ENCODE measurements at places on chromosomes 6 and 20.

- no peak for DNase-seq
Observed at GRCh38 chr20:1434571-1435336, 31.9 kb downstream of the NSFL1C start.

DNA sequence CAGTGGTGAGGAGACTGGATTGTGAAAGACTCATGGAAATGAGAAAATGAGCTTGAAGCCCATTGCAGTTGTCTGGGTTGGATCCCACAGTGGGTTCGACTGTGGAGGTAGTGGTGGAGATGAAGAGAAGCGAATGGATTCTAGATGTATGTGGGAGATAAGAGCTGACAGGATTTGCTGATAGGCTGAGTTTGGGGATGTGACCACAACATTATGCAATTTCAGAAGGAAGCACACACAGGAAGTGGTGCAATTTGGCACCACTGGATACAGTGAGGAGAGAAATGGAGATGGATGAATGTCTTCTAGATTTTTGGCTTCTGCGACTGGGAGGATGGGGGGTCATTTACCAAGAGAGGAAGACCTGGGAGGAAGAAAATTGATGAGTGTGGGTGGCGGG, 64.4 kb upstream of the MAFB start:
- DNase-seq, result no peak

DNA sequence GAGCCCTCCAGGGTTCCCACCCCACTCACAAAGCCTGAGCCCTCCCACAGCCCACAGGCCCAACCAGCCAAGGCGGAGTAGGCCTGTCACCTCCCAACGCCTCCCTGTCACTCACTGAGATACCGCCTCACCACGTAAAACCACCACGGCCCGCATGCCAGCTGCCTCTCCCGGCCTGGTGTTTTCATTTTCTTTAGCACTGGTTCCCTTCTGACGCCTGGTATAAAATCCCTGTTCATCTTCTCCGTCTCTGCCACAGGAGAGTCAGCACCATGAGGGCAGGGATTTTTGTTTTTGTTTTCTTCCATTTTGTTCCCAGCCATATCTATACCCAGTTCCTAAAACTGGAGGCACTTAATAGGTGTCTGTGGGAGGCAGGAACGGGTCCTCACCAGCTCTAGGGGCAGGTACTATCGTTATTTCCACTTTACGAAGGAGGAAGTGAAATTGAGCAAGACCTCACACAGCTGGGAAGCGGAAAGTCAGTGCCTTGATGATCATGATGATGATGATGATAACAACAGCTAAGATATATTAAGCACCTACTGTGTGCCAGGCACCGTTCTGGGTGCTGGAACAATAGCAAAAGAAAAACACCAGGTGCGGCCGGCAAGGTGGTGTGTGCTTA, 58.6 kb downstream of the SNAI1 start:
- no peak for DNase-seq

GRCh38 chr20:37316116-37316774, 26.8 kb downstream of the MANBAL start:
- no peak for DNase-seq

DNA sequence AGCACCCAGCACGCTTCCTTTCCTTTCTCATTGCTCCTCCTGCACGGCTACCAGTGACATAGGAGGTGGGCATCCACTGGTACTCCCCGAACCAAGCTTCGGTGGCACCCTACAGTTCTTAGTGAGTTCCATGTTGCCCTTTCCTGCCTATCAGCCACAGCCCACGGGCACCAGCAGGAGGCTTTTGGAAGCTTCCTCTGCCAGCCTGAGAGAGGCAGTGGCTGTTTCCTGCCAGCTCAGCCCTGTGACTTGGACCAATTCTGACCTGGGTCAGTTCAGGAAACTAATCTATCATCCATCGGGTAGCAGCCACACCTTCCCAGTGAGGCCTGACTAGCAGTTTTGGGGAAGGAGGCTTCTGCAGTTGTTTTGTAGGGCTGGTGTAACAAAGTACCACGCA, 176.4 kb upstream of the UST start:
- DNase-seq, result no peak

DNA sequence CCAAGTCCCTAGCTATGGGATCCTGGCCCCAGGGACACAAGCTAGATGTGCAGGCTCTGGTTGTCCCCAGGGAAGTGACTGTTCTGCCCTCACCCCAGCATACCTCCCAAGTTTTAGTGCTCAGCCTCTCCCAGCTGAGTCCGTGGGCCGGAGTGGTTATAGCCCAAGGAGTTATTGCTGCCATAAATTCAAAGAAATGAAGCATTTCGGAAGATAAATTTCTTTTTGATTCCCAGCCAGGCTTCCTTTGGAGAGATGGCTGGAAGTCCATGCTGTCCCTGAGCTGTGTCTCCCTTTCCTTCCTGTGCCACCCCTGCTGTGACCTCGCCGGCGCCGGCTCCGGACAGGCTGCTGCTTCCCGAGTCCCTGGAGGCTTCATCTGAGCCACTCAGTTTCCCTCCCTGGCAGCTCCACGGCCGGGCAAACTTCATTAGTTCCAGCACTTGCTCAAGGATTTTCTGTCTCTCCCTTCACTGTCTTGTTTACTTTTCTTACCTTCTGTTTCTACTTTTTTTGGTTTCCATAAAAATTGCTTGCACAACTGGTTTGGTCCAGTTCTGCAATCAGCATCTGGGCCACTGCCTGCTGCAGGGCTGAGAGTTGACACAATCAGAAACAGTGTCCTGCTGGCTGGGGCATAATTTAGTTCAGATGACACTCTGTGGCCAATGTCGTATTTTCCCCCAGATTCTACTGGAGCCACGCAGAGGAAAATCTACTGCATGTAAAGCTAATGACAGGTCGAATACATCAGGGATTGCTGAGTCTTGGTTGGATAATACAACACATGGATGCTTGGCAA, 225.5 kb downstream of the SYNDIG1 start:
- DNase-seq, result no peak

- no peak for DNase-seq
Observed at GRCh38 chr6:167058261-167058660, 59.1 kb downstream of the CEP43 start.

GRCh38 chr6:106475284-106475683, 114.8 kb downstream of the CRYBG1 start:
- DNase-seq, result no peak

DNA sequence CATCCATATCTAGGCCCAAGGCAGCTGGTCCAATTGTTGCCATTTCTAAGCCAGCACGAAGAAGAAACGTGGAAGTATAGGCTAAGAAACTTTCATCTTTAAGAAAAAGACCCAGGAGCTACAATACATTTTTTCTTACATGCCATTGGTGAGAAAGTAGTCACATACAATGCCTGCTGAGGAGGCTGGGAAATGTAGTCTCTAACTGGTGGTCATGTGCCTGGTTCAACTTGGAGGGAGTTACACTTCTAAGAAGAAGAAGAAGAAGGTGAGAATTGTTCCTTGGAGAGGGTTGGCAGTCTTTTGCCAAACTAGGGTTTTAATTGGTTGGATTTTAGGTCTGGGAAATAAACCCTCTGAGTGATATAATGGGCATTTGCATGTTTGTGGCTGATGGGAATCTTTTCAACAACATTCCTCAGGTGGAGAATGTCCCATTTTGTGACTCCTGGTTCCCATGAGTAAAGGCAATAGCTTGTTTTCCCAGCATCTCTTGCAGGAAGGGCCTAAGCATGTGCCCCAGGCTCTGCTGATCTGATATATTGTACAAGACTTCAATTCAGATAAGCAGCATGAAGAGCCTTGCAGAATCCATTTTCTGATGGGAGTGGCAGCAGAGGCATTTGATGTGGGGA, 47.0 kb upstream of the PREP start:
- DNase-seq, result no peak

DNA sequence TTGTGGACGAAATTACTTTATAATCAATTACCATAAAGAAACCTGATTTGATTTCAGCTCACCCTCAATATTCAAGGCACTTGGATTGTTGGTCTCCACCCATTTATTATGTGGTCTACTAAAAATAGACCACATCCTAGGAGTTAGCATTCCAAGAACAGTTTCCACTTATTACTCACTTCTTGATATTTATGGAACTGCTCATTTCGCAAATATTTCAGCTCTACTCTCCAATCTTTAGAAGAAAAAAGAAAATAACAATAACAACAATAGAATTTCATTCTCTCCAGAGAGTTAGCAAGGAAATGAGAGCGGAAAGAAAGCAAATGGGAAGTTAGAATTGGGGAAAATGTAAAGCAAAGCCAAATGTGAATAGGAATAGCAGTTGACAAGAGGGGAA, 26.2 kb upstream of the HDAC2 start:
- no peak for DNase-seq

- DNase-seq, result no peak
Observed at GRCh38 chr20:25057234-25058050, 497 bp downstream of the ACSS1 start.

DNA sequence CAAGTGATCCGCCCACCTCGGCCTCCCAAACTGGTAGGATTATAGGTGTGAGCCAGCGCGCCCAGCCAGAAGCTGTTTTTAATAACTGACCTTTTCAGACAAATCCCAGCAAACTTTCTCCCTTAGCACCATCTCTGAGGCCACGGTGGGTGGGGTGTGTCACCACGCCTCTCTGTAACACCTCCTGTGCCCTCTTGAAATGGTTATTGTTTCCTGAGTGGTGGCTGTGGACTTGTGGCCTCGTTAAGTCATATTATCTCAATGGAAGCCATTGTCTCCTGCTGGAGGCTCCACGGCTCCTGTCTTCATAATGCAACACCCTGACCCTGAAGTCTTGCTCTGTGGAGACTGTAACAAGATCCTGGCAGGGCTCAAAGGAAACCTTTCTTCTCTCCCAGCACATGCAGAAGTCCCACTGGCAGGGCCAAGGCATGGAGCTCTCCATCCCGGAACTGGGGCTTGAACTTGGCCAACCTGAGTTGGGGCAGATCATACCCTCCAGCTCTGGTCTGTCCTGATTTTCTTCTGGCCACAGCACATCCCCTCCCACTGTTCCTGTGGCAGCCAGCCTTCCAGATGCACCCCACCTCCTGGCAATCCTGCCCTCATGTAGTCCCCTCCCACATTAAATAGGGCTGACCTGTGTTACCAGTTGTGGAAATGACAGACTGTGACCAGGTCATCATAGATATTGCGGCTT, 81.1 kb downstream of the SNX5 start:
- no peak for DNase-seq

DNA sequence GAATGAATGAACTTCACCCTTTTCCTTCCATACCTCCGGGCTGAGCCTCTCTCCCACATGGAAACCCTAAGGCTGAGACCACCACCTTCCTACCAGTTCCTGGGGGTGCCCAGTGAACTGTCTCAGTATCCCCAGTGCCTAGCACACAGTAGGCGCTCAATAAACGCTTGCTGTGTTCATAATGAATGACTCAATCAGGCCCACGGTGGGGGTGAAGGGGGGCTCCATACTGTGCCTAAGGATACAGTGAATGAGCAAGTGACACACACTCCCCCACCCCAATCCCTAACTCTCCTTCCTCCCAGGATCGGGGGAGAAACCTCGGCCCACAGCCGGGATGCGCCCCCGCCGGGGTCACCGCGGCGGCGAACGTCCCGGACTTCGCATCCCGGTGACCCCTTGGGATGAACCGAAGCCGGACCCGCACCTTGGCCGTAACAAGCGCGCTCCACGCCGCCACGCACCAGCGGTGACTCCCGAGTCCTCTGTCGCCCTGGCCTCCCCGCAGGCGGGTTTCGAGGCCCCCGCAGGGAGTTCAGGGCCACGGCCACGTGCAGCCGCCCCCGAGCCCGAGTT, 592 bp downstream of the KCNG1 start:
- no peak for DNase-seq

GRCh38 chr6:34248198-34248726, 544 bp downstream of the SMIM29 start:
- DNase-seq, result no peak

GRCh38 chr20:33810259-33810658, 889 bp upstream of the CHMP4B start:
- no peak for DNase-seq

DNA sequence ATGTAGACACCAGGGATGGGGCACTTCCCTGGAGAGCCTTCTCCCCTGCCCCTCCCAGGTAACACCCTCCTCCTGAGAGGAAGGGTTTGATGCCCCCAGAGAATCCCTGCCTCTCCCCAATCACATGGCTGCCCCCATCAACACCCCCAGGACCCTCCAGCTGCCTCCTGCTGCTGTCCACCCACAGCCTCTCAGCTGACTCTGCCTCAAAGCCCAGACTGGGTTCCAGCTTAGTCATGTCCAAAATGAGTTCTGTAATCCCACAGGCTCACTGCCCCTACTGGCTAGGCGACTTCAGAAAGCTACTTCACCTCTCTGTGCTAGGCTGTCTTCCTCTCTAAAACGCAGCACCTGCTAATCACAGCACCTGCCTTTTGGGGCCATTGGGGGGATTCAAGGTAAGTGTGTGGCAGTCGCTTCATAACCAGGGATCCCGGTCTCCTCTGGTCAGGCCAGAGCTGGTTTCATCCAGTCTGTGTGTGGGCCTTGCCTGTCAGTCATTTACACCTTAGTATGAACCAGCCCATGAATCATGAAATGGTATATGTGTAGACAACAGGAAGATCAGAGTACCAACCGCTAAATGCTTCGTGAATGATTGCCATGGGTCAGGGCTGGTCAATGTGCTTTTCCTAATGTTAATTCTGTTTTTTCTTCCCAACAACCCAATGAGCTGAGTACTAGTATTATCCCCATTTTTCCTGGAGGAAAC, 40.4 kb downstream of the TFEB start:
- DNase-seq, result no peak

DNA sequence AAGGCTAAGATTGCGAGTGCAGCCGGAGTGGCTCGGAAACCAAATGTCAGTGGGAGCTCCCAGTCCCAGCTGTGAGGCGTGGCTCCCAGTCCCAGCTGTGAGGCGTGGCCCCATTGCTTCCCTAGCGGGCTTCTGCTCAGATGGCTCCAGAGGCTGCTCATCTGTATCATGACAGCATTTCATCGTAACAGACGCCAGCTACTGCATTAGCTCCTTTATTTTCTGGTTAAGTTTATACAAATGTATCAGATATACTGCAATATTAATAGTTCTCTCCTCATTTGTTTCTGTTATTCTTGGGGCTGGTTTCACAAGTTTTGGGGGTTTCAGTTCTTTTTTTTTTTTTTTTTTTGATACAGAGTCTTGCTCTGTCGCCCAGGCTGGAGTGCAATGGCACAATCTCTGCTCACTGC, 34.7 kb upstream of the TBXT start:
- no peak for DNase-seq

DNA sequence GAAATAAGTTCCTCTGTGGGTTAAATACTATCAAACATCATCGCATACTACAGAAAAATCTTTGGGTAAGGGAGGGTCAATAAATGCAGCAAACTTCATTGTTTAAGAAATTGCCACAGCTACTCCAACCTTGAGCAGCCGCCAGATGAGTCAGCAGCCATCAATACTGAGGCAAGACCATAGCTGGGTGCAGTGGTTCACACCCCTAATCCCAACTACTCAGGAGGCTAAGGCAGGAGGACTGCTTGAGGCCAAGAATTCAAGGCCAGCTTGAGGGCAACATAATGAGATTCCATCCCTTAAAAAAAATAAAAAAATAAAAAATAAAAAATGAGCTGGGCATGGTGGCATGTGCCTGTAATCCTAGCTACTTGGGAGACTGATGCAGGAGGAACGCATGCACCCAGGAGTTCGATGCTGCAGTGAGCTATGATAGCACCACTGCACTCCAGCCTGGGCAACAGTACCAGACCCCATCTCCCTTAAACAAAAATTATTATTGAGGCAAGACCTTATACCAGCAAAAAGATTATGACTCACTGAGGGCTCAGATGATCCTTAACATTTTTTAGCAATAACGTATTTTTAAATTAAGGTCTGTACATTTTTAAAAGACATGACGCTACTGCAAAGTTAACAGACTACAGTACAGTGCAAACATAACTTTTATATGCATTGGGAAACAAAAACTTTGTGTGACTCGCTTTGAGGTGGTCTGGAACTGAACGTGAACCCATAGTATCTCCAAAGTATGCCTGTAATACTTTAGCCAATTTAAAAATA, 8.8 kb downstream of the SRPK1 start:
- DNase-seq, result no peak
